ENCODE measurements at places on chromosomes 12 and 14.

GRCh38 chr12:107906707-107907106 is 132.2 kb downstream of the ASCL4 start:
- no peak for DNase-seq

- DNase-seq: peak; percentile 66
Observed at GRCh38 chr12:64610660-64611340, 505 bp downstream of the RASSF3 start.

GRCh38 chr12:56160193-56160763 is 2.1 kb downstream of the MYL6 start:
- peak; percentile 67 for DNase-seq

GRCh38 chr12:122184517-122184916 is 1.6 kb downstream of the LRRC43 start:
- DNase-seq: no peak

- no peak for DNase-seq
Observed at GRCh38 chr12:13452955-13453570, 256.5 kb downstream of the EMP1 start.

DNA sequence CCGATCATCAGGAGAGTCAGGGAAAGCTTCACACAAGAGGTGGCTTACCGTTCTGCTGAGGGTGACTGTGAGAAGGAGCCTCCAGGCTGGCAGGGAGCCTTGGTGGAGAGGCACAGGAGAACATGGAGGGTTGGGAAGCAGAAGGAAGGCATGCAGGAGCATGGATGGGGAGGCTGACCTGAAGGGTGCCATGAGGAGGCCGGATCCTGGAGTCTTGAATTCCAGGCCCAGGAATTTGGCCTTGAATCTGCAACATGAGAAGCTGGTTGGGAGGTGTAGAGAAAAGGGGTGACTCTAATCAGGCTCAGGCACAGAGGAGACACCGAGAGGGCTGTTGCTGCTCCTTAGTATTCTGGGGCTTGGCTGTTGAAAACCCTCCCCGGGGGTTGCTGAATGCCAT is 130.2 kb downstream of the PELI2 start:
- DNase-seq: no peak

- DNase-seq: no peak
Observed at GRCh38 chr14:64772397-64772950, 68.2 kb downstream of the PLEKHG3 start.

DNA sequence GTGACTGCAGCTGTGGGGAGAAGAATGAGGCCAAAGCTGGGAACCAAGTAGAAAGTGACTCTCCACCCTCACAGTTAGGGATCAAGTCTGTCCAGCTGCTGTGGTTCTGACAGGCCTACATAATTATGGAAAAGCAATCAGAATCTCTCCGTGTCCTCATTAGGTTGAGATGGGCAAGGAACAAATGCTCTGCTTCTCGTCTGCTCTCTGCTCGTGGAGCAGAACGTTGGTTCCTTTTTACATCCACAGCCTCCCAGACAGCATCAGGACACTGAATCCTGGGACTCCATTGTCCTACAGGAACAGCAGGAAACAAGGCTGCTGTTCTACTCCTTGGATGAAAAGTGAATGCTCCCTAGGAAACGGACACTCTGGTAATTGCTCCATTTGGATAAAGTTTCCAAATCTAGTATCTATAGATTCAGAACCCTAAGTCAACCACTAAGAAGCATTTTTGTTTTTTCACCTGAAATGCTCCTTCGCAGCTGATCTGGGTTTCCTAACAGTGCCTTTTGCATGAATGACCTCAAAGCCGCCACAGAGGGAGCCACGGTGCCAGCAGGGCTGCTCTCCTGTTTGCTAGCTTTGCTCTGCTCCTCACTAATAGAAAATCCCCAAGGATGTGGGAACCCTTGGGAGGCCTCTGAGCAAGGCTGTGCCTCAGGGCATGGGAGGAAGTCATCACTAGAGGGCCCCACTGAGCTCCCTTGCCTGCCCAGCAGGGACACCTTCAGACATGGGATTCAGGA is 102.0 kb downstream of the EGLN3 start:
- DNase-seq: peak; percentile 19

GRCh38 chr12:109239179-109239578 is 69.9 kb downstream of the FOXN4 start:
- no peak for DNase-seq

DNA sequence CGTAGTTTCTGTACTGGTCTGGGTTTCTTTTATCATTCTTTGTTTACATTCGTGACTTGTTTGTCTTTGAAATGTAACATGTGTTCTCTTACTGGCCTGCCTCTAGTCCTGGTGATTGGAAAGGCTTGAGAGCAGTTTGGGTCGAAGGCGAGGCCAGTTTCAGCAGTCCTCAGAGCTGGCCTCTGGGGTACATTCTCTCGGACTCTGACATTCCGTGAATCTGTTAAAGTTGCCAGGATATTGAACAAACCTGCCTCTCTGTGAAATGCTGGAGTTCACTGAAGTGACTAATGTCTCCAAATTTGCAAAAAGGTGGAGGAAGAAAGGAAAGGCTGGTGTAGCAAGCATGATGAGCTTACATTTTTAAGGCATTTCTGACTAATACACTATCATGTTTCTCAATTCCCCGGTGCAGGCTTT is 1.5 kb downstream of the PLEKHA5 start:
- no peak for DNase-seq

- no peak for DNase-seq
Observed at GRCh38 chr12:113634474-113634873, 162.8 kb upstream of the LHX5 start.

GRCh38 chr14:91964724-91965123 is 17.2 kb upstream of the FBLN5 start:
- DNase-seq: no peak
